CD4-positive, alpha-beta T cell treated with Interleukin-6 at 100 ng/mL for 8 hours (primary cell): ENCODE measurements at places on chromosomes 16 and 17.

DNA sequence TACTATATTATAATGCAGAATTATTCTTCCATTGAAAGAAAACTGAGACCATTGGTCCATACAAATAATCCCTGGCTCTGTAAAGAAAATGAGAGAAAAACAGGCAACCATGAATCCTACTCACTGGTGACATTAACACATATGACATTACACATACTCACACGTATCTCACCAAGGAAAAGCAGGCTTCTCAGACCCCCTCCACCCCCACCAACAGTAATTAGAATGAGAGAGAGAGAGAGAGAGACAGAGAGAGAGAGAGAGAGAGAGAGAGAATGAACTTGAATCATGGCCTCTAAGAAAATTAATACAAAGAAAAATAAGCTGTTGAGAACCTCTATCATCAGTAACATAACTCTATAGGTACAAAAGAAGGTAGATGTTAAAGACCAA is 132.0 kb downstream of the SNX11 start:
- DNase-seq: no peak

GRCh38 chr16:87391324-87391949 is 699 bp upstream of the MAP1LC3B start:
- DNase-seq: no peak

DNA sequence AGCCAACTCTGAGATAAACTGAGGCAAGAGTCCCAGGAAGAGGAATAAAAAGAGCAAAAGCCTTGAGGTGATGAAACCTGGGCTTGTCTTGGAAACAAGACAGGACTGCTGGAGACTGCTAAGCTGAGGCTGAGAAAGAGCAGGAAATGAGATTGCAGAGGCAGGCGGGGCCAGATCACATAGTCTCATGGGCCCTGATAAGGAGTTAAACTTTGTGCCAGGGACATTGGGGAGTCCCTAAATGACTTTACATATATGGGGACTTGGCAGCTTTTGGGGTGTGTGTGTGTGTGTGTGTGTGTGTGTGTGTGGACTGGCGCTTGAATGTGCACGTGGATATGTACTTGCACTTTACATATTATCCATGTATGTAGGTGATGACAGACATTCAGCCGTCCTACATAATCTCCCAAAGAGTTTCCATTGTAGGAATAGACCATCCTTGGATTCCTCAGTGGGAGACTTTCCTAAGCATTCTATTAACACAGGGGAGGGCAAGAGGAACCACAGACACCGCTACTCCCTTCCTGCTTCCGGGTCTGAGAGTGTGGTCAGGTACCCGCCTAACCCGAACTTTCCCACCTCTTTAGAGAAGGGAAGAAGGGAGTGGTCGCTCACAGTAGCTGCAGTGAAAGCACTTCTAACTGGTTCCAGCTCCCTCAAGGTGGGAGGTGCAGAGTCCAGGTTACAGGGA is 123.1 kb downstream of the LYRM1 start:
- no peak for DNase-seq

DNA sequence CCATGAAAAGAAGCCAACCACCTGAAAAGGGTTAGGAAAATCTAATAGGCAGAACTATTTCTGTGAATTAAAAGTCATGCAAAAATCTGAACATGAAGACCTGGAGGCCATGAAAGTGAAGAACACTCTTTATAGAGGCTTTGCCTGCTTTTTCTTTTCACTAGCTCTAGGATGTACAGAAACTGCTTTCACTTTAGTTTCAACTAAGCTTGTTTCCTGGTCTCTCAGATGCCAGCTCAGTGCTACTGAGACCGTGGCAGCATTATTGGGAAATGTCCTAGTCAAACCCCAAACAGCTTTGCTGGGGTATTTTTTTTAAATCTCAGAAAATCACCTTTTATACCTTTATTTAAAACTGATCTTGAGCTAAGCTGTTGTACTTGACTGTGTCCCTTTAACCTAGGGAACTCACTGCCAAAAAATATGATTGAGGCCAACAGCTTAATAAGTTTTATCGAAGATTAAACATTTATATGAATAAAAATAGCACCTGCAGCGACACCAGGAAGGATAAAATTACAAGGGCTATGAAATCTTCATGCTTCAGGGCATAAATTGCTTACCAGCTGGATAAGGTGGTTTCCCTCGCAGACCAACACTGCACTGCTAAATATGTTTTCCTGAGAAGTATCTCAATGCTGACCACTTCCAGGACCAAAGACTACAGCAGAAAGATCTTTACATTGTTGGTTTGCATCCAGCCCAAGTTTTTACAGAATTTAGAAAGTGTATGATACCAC is 621.8 kb upstream of the ZFHX3 start:
- no peak for DNase-seq

DNA sequence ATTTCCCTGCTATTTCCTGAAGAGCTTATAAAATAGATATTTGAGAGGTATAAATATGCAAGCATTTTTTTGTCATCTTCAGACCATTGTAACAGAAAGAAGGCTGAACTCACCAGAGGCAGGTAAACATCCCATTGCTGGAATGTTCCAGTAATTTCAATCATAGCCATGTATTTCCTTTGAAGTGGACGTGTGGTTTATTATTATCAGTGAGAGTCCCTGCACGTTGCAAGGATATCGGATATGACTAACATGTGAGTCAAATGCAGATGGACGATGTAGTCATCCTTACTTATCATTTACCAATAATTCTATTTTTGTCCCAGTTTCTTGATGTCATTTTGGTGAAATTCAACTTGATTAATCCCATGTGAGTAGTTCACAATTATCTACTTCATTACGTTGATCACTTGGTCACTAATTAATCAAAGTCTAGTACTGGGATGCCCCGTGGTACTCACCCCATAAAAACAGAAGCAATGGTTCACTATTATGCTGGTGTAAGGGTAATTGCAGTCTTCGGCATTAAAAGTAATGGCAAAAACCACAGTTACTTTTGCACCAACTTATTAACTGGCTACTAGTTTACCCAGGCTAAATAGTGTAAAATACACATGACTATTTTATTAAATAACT is 89.5 kb downstream of the VAT1L start:
- no peak for DNase-seq

DNA sequence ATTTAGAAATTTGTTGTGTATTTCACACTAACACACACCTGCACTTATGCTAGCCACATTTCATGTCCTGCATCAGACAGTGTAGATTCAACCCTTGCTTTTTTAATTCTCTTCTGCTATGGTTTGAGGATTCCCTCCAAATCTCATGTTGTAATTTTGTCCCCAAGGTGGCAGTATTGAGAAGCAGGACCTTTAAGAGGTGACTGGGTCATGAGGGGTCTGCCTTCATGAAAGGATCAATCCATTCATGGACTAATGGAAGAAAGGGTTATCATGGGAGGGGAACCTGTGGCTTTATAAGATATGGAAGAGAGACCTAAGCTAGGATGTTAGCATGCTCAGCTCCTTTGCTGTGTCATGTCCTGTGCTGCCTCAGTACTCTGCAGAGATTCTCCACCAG is 1032.2 kb downstream of the CDH11 start:
- no peak for DNase-seq

DNA sequence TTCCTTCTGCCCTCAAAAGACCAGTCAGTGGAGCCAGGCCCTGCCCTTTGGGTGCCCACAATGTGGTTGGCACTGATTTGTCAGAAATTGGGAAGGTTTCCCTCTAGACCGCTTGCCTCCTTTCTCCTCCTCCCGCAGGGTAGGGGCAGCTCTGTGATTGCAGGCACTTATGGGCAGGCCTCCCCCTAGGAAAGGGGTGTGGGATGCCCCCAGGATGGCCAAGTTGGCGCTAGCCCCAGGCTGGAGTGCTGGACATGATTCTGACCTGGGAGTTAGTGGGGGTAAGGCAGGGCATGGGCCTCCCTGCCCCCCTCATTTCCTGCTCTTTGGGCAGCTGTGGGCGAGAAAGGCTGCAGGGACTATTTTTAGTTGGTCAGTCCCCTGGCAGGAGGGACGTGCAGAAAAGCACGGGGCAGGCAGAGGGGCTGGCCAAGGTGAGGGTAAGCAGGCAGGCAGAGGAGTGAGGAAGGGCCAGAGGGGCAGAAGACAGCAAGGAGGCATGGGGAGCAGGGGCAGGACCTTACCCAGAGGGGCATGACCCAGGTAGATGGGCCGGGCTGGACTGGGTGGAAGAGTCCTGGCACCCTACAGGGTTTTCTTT is 3.3 kb downstream of the RARA start:
- no peak for DNase-seq

- no peak for DNase-seq
Observed at GRCh38 chr17:35238821-35239220, 4.1 kb upstream of the SLFN5 start.

DNA sequence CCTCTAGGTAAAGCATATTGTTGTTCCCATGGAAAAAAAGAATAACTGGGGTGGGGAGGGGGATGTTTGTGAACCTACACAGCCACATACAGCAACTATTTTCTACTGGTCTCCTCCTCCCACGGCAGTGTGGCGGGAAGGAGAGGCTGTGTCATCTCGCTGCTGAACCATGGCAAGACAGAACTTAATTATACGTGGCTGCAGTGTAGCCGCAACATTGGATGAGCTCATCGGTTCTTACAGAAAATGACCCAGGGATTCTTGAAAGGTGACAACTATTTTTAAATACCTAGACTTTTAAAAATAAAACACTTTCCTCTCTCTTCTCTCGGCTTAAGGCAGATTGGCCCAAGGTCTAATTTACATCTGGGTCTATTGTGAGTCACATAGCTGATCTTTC is 19.8 kb upstream of the TEKT3 start:
- no peak for DNase-seq

DNA sequence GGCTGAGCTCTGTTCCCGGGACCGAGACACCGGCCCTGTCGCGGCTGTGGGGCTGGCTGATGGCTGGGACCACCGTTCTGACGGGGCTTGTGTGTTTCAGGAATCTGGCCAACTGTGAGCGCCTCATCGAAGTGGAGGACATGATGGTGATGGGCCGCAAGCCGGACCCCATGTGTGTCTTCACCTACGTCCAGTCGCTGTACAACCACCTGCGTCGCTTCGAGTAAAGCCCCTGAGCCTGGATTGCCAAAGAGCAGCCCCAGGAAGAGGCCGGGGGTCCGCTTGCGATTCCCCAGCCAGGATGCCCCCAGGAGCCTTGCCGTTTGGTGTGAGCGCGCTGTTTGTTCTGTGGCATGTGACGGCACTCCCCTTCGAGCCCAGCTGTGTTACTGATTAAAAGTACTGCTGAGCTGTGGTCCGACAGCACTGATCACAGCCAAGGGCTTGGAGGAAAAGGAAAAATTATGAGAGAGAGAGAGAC is 23.0 kb downstream of the SMTNL2 start:
- no peak for DNase-seq
